ENCODE measurements at places on chromosomes 1 and 21.
A peak's percentile ranks its signal among the peaks of the same experiment; 100 is the strongest.

DNA sequence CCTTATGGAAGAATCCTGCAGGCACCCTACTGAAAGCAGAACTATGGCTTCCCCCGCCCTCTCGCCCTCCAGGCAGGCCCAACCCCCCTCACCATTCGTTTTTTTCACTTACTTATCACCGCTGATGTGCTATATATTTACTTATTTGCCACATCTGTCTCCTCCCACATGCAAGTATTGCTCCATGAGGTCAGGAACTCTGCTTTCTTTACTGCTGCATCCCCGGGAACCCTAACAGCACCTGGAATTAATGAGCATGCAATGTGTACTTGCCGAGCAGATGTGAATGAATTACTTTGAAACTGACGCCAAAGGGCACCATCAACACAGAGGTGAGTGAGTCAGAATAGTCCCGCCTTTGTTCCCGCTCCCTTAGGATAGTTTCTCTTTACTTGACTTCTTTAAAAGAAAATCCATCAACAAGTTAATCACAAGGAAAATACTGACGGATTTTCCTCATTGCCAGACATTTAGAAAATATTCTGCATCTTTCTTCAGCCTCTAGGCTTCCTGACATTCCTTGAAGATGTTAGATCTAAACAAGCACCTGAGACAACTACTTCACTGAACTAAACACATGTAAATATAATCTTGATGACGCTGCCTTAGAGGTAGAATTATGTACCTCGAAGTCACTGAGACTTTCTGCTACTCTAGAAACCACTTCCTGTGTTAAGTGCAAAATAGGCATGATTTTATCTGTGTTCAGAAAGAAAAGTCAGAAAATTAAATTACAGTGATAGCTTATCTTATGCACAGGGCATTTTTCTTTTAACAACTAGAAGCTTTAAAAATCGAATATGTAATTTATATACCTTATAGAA, 17.5 kb upstream of the RAB4A start:
- H3K27ac ChIP-seq = peak overlapping the region; percentile 95
- H3K4me1 ChIP-seq = peaks cover 50% of the 10 kb centered on the region
- no peaks in the 10 kb centered on the region for H3K36me3 ChIP-seq
- peak overlapping the region; percentile 89 for H3K4me3 ChIP-seq
- no peak for DNase-seq

DNA sequence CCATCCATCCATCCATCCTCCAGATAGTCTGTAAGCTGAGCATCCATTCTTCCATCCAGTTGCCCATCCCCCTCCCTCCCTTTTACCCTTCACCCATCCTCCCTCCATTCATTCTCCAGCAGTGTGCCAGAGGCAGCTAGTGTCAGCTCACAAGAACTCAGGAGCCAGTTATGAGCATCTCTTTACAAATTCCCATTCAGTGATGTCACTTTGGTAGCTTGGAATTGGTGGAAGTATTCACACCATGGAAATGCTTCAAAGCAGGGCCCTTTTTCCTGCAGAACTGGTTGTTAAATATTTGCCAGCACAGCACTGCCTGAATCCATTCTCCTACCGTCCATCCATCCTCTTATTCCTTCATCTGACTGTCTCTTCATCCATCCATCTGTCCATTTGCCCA, 72.5 kb downstream of the ARHGEF10L start:
- H3K27me3 ChIP-seq = peaks cover 31% of the 10 kb centered on the region
- no peak overlapping the region for H3K4me3 ChIP-seq
- DNase-seq = no peak
- no peak overlapping the region for H3K27ac ChIP-seq
- no peaks in the 10 kb centered on the region for H3K4me1 ChIP-seq
- no peaks in the 10 kb centered on the region for H3K36me3 ChIP-seq

- peaks cover 2% of the 10 kb centered on the region for H3K4me1 ChIP-seq
- H3K27ac ChIP-seq = peak overlapping the region; percentile 3
- no peaks in the 10 kb centered on the region for H3K27me3 ChIP-seq
- DNase-seq = no peak
- no peaks in the 10 kb centered on the region for H3K36me3 ChIP-seq
- no peak overlapping the region for H3K4me3 ChIP-seq
These were observed 20.0 kb downstream of the SLC16A4 start for GRCh38 chr1:110370827-110371226.

- no peaks in the 10 kb centered on the region for H3K4me1 ChIP-seq
- no peak overlapping the region for H3K4me3 ChIP-seq
- no peak overlapping the region for H3K27ac ChIP-seq
- H3K27me3 ChIP-seq = no peaks in the 10 kb centered on the region
These were observed 41.5 kb downstream of the LHX4 start for GRCh38 chr1:180271272-180272255.

DNA sequence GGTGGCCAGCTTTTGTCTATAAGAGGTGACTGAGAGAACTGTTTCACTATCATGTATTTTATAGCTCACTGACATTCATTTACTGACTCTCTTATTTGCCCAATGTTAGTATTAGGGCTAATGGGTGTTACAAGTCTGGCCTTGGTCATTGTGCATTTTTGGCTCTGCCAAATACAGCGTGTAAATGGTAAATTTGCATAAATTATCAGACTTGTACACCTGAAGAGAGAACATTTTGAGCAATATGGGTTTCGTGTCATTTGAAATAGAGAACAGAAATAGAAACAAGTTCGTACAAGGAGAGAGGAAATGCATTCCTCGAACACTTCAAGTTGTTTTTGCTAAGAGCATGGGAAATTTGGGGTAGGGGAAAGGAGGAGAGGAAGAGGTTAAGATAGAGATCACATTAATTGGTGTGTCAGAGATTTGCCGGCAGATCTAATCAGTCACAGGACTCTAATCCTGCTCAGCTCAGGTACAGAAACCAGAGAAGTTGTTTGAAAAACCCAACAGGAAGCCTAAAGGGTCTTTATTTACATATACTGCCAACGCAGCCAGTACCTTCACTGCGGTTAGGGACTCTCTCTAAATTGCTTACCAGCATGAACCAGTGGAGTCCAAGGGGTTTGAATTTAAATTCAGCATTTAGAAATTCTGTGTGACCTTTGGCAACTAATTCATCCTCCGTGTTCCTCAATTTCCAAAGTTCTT, 261.5 kb downstream of the GPATCH2 start:
- H3K4me1 ChIP-seq = peaks cover 3% of the 10 kb centered on the region
- no peak overlapping the region for H3K4me3 ChIP-seq
- H3K27ac ChIP-seq = no peak overlapping the region
- DNase-seq = no peak
- no peaks in the 10 kb centered on the region for H3K27me3 ChIP-seq

DNA sequence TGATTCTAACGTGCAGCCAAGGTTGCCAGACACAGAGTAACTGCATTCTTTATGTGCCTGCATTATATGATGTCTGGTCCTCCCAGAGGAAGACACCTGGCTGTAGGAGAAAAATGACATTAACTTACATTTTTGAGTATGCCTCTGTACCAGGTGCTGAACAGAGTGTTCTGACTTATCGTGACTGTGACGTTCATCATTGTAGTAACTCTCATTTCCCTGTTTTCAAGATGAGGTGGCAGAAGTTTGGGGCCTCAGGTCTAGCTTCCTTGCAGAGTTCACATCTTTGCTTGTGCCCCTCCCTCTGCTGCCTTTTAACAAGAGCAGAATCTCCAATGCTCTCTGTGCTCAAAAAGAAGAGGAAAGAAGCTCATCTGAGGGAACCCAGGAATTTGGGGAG, 488.0 kb downstream of the AJAP1 start:
- no peak overlapping the region for H3K27ac ChIP-seq
- peaks cover 39% of the 10 kb centered on the region for H3K27me3 ChIP-seq
- DNase-seq = no peak
- H3K36me3 ChIP-seq = no peaks in the 10 kb centered on the region

DNA sequence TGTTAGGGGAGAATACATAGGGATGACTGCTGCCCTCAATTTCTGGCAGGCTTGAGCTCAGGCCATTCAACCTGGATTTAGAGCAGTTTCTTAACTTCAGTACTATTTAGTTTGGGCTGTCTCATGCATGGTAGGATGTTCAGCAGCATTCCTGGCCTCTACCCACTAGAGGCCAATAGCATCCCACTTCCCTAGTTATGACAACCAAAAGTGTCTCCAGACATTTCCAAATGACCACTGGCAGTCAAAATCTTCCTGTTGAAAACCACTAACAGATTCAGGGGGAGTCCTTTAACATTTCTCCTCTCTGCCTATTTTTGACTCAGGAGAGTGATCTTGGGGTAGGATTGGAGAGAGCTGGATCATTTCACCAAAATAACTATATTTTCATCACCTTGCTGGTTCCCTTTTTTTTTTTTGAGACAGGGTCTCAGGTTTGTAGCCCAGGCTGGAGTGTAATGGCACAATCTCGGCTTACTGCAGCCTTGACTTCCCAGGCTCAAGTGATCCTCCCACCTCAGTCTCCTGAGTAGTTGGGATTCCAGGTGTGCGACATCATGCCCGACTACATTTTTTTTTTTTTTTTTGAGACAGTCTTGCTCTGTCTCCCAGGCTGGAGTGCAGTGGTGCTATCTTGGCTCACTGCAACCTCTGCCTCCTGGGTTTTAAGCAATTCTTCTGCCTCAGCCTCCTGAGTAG, 8.7 kb downstream of the GNAT2 start:
- no peaks in the 10 kb centered on the region for H3K36me3 ChIP-seq
- peaks cover 4% of the 10 kb centered on the region for H3K4me1 ChIP-seq
- H3K27ac ChIP-seq = peak overlapping the region; percentile 72
- no peaks in the 10 kb centered on the region for H3K27me3 ChIP-seq
- H3K4me3 ChIP-seq = no peak overlapping the region

GRCh38 chr1:209802117-209802779, 3.7 kb downstream of the IRF6 start:
- H3K27me3 ChIP-seq = peaks cover 45% of the 10 kb centered on the region
- no peak overlapping the region for H3K4me3 ChIP-seq
- H3K27ac ChIP-seq = no peak overlapping the region
- peaks cover 2% of the 10 kb centered on the region for H3K36me3 ChIP-seq

DNA sequence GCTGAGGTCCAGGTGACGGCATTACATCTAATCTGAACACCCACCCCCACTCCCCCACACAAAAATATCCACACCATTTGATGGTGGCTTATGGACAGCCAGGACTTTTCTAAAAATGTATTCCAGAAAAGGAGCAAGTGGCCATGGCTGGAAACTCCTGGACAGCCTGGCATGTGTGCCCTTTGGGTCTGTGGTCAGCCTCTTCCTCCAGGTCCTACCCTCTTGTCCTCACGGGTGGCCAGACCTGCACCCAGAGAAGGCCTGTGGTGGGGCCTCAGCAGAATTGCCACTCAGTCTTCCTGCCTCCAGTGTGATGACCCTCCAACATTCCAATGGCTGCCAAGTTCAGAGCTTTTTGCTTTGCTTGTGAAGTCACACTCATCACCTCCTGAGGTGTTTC, 600.6 kb downstream of the AJAP1 start:
- H3K27me3 ChIP-seq = peaks cover 17% of the 10 kb centered on the region
- H3K36me3 ChIP-seq = no peaks in the 10 kb centered on the region
- H3K27ac ChIP-seq = no peak overlapping the region
- H3K4me1 ChIP-seq = peaks cover 3% of the 10 kb centered on the region

- H3K4me3 ChIP-seq = no peak overlapping the region
- peaks cover 57% of the 10 kb centered on the region for H3K27me3 ChIP-seq
- no peak overlapping the region for H3K27ac ChIP-seq
These were observed 22.1 kb upstream of the TNN start for GRCh38 chr1:175045519-175045918.

DNA sequence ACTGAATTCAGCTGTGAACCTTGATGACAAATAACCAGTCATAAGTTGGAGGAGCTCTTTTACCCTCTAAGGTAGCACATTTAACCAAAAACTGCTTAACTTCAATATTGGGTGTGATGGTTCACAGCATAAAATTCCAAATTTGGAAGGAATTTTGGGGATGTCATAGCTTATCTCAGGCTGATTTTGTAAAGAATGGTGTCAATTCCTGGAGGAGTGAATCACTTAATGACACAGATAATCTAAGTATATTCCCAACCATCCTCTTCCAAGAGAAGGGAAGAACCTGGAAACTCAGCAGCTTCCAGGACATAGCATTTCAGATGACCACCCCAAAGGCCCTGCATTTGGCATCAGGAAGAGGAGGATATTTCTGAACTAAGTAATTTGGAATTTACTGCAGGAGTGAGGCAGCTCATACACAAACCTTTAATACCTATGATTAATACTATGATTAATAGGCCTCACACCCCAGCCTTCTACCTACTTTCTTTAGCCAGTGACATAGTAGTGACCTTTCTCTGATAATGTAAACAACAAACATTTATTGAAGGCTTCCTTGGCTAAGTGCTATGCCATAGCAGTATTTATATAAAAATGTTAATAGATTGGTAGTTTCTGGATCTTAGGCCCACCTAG, 14.5 kb downstream of the GLUL start:
- H3K36me3 ChIP-seq = no peaks in the 10 kb centered on the region
- no peak for DNase-seq
- H3K27me3 ChIP-seq = no peaks in the 10 kb centered on the region
- no peak overlapping the region for H3K27ac ChIP-seq
- H3K4me3 ChIP-seq = no peak overlapping the region
- peaks cover 2% of the 10 kb centered on the region for H3K4me1 ChIP-seq

DNA sequence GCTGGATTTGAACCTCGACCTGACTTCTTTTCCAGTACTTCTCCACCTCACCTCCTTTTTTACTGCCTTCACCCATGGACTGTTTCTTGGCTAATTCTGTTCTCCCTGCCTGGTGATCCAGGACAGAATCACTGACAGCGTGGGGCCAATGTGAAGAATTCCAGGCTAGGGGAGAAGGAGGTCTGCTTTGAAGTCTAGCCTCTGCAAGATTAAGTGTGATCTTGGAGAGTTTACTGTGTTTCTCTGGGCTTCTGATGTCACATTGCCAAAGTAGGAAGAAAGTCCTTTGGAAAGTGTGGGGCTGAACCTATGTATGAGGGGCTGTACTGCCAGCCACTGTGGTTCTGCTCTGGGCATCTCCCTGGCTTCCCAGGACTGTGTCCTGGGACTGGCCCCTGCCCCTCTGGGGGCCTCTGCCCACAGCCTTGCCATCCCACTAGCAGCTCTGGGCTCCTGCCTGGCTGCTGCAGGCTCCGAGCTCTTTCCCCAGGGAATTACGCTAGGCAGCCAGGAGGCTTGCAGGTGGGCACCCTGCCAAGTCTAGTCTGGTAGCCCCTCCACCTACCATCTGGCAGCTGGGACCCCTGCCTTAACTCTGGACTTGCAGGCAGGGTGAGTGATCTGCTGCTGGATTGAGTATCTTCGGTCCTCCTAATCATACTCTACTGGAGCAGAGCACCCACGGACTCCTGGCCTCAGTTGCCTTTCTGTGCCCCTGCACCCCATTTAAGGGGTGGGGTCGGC, 52.2 kb downstream of the YARS1 start:
- H3K4me3 ChIP-seq = no peak overlapping the region
- no peak overlapping the region for H3K27ac ChIP-seq
- no peak for DNase-seq
- peaks cover 10% of the 10 kb centered on the region for H3K4me1 ChIP-seq

All from T-helper 17 cell (primary cell).